HFFc6 (cell line): ENCODE measurements at places on chromosomes 1 and 21. TPM values are rescaled to one million over a fixed set of nuclear protein-coding genes. Genes with fewer than 3 reads are reported as not detected.

AHDC1 gene
- 32.8 to 46.3 TPM (median 39.4 TPM) in 3 replicates for total RNA-seq

NR1I3 gene
- not detected in 3 replicates for total RNA-seq

DNA sequence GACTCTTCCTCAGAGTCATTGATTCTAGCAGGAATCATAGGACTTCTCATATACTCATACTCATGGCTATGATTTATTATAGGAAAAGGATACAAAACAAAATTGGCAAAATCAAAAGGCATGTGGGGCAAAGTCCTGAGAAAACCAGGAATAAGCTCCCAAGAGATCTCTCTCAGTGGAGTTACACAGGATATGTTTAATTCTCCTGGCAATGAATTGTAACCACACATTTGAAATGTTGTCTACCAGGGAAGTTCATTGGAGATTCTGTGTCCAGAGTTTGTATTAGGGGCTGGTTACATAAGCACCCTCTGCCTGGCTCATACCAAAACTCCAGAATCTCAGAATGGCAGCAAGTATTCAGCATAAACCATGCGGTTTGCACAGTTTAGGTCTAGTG lies 63.9 kb downstream of the ADAMTS1 start:
- DNase-seq = no peak

DNA sequence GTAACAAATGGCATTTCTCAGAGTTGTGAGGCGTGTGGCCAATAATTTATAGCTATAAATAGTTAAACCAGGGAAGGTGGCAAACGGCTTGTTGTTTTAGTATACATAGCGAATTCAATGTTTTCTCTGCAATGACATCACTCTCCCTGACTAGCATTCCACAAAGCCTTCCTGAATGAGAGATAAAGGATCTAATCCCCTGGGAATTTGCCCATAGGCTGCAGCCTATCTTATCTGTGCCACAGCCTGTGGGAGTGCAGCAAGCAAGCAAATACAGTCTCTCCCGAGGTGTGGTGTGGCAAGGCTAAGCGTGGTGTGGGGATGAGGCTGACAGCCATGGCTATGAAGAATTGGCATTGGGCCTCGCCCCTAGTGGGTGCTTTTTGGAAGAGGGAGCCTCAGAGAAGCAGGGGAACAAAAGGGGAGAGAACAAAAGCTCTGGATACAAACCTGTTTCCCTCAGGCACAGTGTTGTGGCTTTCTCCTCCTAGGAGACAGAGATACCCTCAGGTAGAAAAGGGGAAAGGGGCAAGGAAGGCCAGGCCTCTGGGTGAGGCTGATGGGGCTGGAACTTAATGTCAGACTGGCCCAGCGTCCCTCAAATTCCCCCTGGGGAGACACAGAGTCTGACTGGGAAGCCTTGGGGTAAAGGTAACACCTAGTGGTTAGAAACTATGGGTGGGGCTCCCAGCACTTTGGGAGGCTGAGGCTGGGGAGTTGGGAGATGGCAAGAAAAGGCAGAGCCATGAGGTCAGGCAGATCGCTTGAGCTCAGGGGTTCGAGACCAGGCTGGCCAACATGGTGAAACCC lies 8.9 kb downstream of the TAGLN2 start:
- peak; percentile 94 for DNase-seq

- DNase-seq = no peak
Measured at GRCh38 chr1:182226618-182227017, 165.0 kb downstream of the GLUL start.

GRCh38 chr1:54887665-54888071 lies 673 bp upstream of the DHCR24 start:
- no peak for DNase-seq

DNA sequence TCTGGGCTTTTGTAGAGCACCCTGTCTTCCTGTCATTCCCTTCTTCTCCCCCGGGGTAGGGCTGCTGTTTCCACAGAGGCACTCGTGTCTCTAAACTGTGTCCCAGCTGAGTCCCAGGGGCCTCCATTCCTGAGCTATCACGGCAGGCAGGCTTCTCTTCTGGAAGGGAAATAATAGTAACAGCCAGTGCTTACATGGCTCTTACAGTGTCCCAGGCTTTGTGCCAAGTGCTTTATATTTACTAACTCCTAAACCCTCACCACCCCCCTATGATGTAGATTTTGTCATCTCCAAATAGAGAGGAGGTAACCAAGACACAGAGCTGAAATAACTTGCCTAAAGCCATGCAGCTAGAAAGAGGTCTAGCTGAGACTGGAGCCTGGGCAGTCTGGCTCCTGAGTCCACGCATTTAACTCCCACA lies 1.4 kb upstream of the CELF3 start:
- DNase-seq = no peak

- DNase-seq = no peak
Measured at GRCh38 chr21:16013570-16013969, 283.8 kb downstream of the USP25 start.

DNA sequence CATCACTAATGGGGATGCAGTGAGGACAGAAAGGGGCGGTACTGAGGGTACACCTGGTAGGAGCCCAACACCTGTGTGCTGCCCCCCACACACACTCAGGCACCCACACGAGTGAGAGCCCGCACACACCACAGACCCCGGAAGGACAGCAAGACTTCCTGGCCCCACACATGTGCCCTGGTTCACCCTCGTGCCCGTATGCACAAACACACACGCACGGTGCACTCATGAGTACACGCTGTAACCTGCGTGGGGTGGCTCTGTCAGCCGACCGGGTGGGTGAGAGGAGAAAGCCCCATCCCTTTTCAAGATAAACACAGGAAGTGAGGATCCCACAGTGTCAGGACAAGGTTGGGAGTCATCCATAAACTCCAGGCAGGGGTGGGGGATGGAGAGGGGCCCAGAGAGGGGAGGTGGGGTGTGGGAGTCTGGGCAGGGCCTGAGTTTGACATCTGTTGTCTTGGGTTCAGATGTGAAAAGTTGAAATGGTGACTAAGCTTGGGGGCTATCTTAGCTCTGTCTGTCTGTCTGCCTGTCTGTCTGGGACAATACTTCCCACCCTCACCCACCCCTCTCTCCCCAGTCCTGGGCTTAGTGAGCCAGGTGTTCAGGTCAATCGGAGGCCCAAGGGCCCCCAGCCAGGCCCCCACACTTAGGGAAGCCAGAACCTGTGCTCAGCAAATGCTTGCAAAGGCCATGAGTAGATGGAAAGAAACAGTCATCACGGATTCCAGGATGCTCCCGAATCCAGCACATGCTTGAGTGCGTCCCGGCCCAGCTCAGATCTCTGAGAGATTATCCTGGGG lies 119.8 kb upstream of the ZBTB40 start:
- no peak for DNase-seq

DNA sequence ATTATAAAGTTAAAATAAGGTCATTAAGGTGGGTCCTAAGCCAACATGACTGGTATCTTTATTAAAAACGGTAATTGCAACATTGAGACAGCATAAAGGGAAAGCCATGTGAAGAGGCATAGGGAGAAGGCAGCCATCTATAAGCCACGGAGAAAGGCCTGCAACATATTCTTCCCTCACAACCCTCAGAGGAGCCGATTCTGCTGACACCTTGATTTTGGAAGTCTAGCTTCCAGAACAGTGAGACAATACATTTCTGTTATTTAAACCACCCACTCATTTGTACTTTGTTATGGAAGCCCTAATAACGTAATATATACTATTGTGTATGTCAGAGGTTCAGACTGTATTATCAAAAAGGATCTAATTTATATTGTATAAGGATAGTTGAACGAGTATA lies 190.8 kb downstream of the PDE4B start:
- DNase-seq = no peak

DNA sequence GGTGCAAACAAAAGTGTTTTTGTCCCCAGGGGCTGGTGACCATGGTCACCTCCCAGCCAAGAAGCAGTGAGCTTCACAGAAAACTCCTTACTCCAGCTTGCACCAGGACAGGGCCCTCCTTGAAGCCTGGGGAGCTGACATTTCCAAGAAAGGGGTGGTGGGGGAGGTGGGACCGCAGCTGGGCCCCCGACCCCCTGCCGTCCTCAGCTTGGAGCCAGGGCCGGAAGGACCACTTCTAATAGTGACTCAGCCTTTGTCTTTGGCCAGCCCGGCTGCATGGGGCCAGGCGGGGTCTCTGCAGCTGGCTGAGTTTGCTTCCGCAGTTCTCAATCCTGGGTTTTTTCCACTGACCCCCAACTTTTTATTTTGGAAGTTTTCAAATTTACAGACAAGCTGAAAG lies 136.5 kb upstream of the POU3F1 start:
- no peak for DNase-seq

GRCh38 chr21:34673006-34673405 lies 4.2 kb downstream of the CLIC6 start:
- no peak for DNase-seq

DNA sequence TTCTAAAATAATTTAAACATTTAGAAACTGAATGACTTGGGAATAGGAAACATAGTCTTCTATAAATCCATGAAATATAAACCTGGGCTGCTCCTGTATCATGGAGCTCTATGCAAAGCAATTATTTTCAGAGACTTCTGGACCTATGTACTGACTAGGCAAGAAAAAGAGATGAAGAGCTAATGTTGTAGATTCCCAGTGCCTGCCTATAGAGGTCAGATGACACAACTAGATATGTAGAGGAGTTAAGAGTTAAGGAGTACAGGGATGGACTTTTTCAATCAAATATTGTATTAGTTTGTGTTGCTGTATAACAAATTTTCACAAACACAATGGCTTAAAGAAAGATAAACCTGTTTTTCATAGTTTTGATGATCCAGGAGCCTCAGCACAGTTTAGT lies 1434.5 kb downstream of the KCNT2 start:
- DNase-seq = no peak

DNA sequence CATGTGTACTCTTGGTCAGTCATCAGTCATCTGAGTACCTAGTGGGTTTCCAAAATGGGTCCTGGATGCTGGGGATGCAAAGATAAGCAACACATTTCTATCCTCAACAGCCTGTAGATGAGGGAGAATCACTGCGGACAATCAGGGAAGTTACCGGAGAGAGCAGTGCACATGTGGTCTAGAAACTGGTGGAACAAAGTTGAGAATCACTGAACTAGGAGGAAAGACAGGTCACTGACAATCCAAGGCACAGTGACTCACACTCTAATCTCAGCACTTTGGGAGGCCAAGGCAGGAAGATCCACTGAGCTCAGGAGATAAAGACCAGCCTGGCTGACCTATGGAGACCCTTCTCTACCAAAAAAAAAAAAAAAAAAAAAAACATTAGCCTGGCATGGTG lies 31.4 kb upstream of the LGALS8 start:
- no peak for DNase-seq

- no peak for DNase-seq
Measured at GRCh38 chr1:28830814-28831213, 18.8 kb downstream of the OPRD1 start.

GRCh38 chr1:32486463-32487113 lies 21.7 kb downstream of the ZBTB8B start:
- no peak for DNase-seq

GRCh38 chr1:61873581-61873980 lies 131.3 kb downstream of the PATJ start:
- DNase-seq = no peak

- peak; percentile 68 for DNase-seq
Measured at GRCh38 chr1:209937996-209938959, at the start of gene SYT14. TSS of gene SYT14 (plus strand) at chr1:209938217. CDS start at chr1:209938265, 48 bp downstream.

DNA sequence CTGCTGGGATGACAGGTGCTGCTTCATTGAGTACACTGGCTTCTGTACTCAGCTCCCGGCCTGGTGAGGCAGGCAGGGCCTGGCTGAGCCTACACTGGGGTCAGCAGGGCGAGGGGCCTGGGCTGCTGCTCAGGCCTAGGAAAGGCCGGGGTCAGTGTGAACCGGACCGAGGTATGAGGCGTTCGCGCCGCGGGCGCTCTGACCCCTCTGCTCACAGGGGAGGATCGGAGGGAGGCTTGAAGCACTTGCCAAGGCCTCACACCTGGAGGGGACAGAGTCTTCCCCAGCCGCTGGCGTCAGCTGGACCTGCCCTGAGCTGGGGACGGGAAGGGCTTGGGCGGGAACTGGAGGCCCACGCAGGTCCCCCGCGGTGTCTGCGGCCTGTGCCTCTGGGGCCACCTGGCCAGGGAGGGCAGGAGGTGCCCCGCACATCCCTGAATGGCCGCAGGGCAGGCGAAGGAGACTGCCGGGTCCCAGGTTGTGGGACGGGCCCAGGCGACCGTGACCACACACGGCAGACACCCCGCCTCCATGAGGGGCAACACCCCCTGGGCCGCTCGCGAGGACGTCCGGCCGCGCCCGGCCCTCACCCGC lies 466 bp downstream of the PEX10 start:
- no peak for DNase-seq

- DNase-seq = no peak
Measured at GRCh38 chr1:219359126-219359525, 185.4 kb downstream of the LYPLAL1 start.
